ENCODE measurements at places on chromosomes 6 and 20.

DNA sequence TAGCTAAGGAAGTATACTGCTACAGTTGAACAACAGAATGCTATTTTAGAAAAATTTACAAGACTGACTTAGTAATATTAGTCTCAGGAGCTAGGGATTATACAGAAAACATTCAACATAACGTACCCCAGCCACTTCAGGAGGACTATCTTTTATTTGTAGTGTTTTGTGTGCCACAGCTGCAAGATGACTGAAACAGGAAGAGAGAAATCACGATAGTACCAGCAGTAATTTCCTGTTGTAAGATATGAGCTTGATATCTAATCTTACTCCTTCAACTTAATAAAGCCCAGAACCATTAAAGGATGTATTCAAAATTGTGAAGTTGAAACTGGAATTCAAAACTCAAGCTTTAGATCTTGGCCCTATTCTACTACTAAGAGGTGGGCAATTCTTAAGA, 42.1 kb downstream of the SLC35A1 start:
- no peak for DNase-seq

DNA sequence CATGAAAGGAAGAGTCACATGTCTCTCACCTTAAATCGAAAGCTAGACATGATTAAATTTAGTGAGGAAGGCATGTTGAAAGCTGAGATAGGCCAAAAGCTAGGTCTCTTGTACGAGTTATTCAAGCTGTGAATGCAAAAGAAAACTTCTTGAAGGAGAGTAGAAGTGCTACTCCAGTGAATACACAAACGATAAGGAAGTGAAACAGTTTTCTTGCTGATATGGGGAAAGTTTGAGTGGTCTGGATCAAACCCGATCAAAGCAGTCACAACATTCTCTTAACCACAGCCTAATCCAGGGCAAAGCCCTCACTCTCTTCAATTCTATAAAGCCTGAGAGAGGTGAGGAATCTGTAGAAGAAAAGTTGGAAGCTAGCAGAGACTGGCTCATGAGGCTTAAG, 1.9 kb upstream of the TPD52L1 start:
- no peak for DNase-seq

GRCh38 chr6:167078745-167079144, 44.2 kb upstream of the CCR6 start:
- no peak for DNase-seq

DNA sequence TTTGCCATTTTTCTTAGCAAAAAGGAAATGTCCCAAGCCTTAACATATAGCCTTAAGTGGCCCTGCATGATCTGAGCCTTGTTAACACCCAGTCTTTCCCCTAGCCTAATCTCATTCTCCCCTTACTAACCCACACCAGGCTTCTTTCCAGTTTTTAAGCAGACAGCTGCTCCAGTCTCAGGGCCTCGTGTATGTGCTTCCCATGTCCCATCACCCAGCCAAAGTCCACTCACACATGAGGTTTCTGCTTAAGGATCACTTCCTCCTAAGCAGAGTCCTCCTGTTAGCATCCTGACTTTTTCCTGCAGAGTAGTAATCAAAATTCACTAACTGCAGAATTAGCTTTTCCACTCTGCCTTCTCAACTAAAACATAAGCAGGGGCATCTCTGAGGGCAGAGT, 96.1 kb downstream of the SMLR1 start:
- no peak for DNase-seq

DNA sequence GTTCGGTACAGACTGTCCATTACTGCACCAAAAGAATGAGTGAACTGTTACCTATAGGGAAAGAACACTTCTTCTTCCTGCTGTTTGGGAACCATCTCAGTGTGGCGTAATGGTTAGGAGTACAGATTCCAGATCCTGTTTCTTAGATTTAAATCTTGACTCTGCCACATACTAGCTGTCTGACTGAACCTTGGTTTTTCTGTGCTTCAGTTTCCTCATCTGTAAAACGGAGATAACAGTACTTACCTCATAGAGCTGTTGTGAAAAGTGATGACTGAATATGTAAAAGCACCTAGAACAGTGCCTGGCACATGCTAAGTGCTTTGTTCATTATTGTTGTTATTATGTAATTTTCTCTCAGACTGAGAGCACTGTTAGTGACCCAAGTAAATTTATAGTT, 39.8 kb downstream of the STX11 start:
- no peak for DNase-seq

GRCh38 chr6:156851454-156851921, 74.3 kb downstream of the ARID1B start:
- no peak for DNase-seq

DNA sequence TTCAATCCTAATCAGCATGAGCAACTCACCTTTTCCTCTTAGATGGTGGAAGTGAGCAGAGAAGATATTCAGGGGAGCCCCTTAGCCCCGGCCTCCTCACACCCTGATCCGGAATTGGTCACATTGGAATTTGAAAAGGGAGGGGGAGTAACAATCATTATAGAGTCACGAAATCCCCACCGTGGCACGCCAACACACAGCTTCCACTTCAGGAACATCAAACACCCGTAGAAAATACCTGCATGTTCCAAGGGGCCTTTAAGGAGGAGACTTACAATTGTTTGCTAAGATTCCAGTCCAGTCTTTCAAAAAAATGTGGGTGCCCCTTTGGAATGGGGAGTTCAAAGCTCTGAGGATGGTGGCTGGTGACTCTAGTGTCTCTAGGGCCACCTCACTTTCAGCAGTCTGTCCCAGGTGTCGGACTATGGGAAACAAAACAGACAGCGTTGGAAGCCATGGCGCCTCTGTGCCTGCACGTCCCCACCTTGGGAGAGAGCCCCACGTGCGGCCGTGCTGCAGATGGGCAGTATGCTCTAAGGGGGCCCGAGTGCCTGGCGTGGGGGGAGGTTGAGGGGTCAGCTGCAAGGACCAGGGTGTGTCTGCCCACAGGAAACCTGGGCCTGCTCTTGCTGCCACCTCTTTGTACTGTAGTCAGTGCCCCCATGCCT, 2.4 kb downstream of the CD93 start:
- no peak for DNase-seq

DNA sequence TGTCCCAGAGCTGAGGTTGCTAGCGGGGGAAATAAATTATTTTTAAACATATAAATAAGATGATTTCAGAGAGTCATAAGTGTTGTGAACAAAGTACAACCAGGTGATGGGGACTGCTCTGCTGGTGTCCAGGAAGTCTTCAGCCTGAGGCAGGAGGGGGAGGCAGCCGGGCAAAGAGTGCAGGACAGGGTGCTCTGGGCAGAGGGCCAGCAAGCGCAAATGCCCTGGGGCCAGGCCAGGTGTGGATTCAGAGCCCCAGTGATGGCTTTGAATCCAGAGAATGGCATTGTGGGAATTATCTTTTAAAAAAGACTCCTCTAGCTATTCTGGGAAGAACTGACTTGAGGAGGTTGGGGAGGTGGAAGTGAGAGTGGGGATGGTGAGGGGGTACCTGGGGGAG, 1.6 kb downstream of the CLPSL1 start:
- DNase-seq: no peak

DNA sequence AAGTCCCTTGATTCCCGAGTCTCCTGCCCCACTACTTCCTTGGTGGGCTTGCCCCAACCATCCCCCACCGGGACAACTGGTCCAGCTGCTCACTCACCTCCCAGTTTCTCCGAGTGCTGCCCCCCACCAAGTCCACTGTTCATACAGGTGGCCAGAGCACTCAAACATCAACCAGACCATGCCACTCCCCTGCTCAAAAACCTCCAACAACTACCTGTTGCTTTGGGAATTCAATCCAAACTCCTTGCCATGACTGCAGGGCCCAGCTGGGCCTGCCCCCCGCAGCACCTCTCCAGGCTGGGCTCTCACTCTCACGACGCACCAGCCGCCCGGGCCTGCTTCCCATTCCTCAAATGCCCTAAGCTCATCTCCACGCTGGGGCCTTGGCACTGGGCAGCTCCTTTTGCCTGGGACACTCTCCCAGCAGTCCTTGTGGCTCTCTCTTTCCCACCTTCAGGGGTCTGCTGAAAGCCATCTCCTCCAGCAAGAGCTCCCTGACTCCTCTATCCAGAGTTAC, 97.5 kb downstream of the NFATC2 start:
- DNase-seq: no peak

DNA sequence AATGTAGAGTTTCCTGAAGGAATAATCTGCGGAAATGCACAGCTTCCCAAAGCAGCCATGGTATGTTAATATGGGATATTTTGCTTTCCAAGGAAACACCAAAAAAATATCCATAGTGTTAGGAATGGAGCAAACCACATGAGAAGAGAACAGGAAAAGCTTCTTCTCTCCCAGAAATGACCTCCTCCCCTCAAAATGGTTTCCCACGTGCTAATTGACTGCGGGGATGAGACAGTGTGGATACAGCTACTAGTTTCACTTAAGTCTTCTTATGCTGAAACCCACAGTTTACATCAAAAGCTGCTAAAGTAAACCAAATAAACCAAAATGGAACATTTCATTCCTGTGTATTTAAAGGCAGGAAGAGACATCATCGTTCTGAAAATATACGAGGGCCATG, 69.4 kb downstream of the FYN start:
- no peak for DNase-seq

- DNase-seq: no peak
These were observed 45.7 kb upstream of the RNF24 start for GRCh38 chr20:4060856-4061695.

GRCh38 chr6:137271245-137272183, 52.3 kb upstream of the IFNGR1 start:
- DNase-seq: peak; percentile 61

DNA sequence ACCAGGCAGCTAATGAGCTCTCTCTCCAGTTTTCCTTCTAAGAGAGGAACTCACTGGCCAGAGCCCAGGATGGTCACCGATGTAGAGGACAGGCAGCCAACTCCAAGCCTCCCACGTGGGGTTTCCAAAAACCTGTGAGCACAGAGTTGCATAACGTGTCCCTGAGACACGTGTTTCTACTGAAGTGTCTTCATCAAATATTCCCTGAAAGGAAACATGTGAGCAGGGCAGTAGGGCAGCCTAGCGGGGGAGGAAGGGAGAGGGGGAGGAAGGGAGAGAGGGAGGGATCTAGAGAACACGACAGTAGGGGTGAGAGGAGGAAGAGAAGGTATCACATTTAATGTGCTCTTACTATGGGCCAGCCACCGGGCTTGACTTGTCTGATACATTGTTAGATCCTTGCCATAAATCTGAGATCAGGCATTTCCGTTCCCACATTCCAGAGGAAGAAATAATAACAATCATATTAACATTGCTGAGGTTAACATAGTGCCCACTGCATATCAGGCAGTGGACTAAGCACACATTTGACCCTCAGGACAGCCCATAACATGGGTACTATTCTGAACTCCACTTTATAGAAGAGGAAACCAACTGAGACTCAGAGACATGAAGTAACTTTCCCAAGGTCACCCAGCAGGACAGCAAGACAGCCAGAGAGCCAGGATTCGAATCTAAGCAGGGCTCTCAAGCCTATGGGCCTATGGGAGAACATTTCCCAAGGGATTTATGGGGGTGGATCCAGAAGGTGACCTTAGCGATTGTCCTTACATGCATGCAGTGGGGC, 4.5 kb upstream of the SYS1 start:
- DNase-seq: peak; percentile 88

DNA sequence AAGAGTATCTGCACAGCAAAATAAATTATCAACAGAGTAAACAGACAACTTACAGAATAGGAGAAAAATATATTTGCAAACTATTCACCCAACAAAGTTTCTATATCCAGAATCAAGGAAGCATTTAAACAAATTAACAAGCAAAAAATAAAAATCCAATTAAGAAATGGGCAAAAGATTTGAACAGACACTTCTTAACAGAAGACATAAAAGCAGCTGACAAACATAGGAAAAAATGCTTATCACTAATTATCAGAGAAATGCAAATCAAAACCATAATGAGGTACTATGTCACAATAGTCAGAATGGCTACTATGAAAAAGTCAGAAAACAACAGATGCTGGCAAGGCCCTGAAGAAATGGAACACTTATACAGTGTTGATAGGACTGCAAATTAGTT, 434.2 kb upstream of the ADGRB3 start:
- DNase-seq: no peak

GRCh38 chr6:167949121-167949684, 48.3 kb upstream of the KIF25 start:
- DNase-seq: no peak

DNA sequence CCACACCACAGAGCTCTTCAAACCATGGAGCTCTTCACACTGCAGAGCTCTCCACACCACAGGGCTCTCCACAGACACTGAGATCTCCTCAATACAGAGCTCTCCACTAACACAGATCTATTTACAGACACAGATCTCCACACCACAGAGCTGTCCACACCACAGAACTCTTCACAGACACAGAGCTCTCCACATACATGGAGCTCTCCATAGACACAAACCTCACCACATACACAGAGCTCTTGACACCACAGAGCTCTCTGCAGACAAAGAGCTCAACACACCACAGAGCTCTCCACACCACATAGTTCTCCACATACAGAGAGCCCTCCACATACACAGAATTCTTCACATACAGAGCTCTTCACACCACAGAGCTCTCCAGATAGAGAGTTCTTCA, 53.0 kb downstream of the ERMARD start:
- DNase-seq: no peak

DNA sequence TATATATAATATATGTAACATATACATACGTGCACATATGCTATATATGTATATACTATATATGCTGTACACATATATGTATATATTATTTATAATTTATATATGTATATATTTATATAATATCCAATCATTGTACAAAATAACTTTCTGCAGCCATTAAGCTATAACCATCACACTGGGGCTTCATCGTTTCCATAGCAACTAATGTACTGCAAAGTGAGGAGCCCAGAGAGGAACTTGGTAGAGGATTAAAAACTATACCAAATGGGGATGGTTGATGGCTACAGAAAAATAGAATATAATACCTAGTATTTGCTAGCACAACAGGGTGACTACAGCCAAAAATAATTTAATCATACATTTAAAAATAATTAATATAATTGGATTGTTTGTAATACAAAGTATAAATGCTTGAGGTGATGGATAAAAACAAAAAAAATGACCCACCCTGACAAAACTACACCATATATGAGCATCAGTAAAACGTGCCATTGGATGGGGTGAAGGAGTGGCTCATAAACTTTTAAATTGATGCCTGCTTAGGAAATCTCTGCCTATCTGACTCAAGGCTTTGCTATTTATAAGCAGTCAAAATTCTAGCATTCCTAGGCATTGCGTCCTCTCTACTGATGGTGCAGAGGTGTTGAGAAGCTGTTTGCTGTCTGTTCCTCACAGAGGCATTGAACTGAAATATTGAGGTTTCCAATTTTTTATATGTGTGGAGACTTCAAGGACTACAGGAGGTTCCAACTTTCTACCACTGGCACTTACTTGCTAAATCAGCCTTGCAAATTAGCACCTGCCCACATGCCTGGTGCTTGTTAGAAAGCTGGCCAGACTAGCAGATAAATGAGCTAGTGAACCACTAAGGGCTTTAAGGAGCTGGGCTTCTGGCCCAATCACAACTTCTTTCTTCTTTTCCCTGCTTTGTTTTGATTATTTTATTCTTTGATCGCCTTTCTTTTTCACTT, 190.1 kb downstream of the SCP2D1 start:
- DNase-seq: peak; percentile 29

GRCh38 chr20:47030271-47030810, 135.7 kb downstream of the EYA2 start:
- DNase-seq: no peak
